ENCODE measurements at places on chromosomes 4 and X. TPM values are rescaled to one million over a fixed set of nuclear protein-coding genes. Genes with fewer than 3 reads are reported as not detected.

The EXOSC9 gene
- 34.5 TPM for total RNA-seq

The SPIN2A gene
- total RNA-seq = 1.3 TPM

The CD38 gene
- under 0.01 TPM for total RNA-seq

The DMRTC1 gene
- total RNA-seq = not detected

DNA sequence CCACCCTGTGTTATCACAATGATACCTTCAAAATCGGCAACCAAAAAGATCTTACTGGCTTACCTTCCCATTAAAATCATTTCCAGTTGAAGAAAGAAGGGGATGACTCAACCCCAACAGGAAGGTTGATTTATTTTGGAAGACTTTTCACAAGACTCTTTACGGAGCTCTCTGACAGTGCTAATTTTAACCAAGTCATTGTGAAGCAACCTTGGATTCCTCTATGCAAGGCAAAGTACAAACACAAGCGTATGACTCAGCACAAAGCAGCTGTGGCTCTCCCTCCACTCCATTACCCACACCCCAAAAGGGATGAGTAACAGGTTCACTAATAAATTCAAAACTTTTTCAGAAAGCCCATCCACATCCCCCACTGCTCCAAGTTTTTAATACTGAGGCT lies 213.8 kb upstream of the FGF13 start:
- DNase-seq = peak; percentile 81

GRCh38 chrX:3379111-3379510 lies 32.7 kb upstream of the MXRA5 start:
- no peak for DNase-seq

DNA sequence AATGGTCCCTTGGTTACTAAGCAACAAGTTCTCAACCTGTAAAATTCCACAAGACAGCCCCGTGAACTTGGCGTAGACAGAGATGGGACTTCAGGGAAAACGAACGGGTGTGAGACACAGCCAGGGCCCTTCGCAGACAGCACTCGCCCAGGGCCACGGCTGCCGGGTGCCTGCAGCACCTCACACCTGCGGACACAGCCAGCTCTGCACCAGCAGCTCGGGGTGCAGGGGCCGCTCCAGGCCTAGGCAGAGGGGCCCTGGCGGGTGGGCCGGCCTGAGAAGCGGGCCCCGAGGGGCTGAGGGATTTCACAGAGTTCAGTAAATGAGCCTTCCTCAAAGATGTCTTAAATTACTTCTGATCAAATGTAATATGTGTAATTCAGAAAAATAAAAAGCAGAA lies 34.0 kb downstream of the GAK start:
- DNase-seq = no peak

GRCh38 chr4:142211444-142211843 lies 575.1 kb downstream of the IL15 start:
- no peak for DNase-seq

- DNase-seq = no peak
Measured at GRCh38 chr4:40262861-40263260, 66.0 kb downstream of the RHOH start.

- no peak for DNase-seq
Measured at GRCh38 chrX:110168585-110168984, 149.3 kb downstream of the AMMECR1 start.

- DNase-seq = no peak
Measured at GRCh38 chr4:83230928-83231327, 53.7 kb downstream of the COQ2 start.

GRCh38 chrX:154775419-154776349 lies 13.0 kb downstream of the DKC1 start:
- peak; percentile 19 for DNase-seq
